T-helper 2 cell treated with Interferon-gamma antibody and Interleukin-4, amounts not matched to agents 5 μg/mL and 100 μg/mL, for 36 hours (primary cell): ENCODE measurements at places on chromosomes 1 and 21.

DNA sequence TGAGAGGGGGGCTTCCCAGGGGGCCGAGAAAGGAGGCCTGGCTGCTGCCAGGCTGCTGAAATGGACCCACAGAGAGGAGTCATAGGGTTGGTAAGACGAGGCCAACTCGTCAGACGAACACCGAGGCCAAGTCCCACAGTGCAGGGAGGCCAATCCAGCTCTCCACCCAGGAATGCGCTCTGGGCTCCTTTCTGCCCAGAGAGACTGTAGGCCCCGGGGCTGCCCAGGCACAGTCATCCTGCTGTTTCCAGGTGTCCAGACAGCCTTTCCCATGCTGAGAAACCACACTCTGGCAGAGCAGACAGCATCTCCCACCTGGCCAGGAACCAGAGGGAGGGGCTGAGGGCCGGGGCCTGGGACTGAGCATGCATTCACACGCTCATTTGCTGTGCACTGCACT, 26.7 kb upstream of the RSPO1 start:
- no peak for DNase-seq

- DNase-seq, result peak; percentile 97
These were observed 10.7 kb downstream of the ENTREP3 start for GRCh38 chr1:155244368-155245162.

GRCh38 chr1:91591175-91591974, 90.7 kb downstream of the CDC7 start:
- DNase-seq, result peak; percentile 23

DNA sequence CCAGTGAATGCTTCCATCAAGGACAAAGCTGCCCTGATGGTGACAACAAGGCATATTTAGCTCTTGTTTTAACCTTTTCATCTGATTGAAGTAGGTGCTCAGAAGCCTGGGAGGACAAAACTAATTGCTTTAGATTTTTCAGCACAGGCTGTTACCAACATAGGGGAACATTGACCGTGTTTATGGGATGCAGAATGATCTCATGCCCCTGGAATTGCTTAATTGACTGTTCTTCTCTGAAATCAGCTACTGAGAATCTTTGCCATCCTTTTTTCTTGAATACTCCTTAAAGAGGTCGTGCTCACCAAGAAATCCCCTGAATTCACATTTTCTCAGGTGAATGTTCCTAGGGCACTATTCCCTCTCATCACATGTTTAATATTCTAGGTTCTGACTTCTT, 95.9 kb upstream of the CCDC190 start:
- no peak for DNase-seq

DNA sequence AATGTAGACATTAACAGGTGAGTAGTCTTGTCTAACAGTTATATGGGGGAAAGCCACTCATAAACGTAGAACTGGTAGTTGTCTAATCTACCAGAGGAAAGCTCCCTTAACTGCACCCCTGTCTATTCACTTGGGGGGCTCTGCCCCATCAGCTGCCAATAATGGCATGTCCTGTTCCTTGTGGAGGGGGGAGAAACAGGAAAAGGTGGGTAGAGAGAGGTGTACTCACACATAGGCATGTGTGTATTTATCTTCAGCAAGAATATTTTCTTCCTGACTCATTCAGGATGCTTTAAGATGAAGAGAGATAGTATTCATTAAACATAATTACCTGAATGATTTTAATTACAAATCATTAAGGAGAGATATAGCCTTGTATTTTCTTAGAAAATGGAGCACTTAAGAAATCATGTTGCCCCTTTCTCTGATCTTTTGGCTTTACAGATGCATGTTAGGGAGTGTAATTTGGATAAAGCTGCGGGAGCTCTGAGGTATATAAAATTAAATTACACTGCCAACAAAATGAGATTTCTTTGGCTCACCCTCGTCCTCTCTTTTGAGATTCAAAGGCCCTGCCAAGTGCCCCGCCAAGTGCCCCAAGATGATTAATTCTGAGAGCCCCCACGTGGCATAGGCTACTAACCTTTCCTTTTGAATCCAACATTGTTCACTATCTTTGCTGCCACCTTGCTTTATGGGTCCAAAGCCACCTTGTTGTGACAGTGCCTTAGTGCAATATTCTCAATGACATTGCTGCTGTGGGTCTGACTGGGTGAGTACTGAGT, 286.3 kb upstream of the LYPLAL1 start:
- DNase-seq, result no peak

GRCh38 chr21:31289702-31290101, 54.4 kb downstream of the TIAM1 start:
- no peak for DNase-seq

DNA sequence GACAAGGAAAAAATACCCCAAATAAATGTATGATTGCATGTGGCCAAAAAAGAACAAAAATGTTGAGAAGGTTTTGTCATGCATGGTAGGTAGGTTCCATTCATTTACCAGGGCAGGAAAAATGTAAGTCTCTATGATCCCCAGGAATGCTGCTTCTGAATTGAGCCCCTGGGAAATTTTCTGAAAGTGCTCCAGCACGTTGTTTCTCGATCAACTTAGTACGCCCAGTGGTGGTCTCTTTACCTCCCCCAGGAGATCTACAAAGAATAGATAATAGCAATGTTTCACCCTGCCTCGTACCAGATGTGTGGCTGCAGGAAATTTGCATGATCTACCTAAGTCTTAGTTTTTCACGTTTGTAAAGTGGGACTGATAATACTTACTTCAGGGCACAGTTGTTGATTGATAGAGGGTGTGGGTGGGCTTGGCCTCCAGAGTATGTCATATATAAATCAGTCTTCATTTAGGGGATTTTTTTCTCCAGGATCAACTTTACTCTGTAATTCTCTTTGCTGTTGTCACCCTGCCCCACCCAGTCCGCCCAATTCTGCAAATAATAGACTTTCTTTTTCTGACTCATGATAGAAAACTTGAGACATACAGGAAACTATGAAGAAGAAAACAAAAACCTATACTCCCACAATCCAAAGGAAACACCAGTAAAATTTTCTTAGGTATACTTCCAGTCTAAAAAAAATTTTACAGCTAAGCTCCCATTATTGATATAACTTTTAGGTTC, 462.0 kb upstream of the RUNX1 start:
- peak; percentile 31 for DNase-seq

- no peak for DNase-seq
These were observed 523.6 kb upstream of the DAB1 start for GRCh38 chr1:57947471-57947870.

DNA sequence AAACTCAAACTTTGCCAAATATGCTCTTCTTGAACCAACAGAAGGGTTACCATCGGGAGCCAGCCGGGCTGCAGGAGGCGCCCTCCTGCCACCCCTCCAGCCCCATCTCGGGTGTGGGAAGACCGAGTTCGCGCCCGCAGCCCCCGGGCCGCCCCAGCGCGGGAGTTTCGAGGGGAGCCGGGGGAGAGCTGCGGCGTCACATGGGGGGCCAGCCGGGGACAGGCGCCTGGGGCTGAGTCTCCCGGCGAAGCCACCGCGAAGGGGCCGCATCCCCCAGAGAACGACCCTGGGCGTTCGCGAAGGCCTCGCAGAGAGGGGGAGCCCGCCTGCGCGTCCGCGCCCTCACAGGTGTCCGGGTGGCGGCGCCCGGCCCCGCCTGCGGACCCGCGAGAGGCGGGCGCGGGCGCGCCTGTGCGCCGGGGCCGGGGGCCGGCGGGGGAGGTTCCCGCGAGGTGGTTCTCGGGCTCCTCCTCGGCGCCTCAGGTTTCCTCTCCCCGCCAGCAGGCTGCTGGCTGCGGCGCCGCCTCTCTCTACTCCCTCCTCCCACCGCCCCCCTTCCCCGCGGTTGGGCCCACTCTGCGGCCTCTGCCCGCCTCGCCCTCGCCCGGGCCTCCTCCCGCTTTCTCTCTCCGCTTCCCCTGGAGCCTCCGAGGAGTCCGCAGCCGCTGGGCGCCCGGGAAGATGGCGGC, at the start of gene RAVER2:
TSS of gene RAVER2 (plus strand) at position 584 of the 689 bp plus-strand sequence. CDS start at position 682, 98 bp downstream.
- DNase-seq, result peak; percentile 45

GRCh38 chr1:60746278-60746791, 336.0 kb upstream of the NFIA start:
- no peak for DNase-seq

GRCh38 chr1:218945050-218945449, 228.6 kb upstream of the LYPLAL1 start:
- DNase-seq, result no peak

- no peak for DNase-seq
These were observed 24.1 kb upstream of the ZNF436 start for GRCh38 chr1:23393706-23394105.

DNA sequence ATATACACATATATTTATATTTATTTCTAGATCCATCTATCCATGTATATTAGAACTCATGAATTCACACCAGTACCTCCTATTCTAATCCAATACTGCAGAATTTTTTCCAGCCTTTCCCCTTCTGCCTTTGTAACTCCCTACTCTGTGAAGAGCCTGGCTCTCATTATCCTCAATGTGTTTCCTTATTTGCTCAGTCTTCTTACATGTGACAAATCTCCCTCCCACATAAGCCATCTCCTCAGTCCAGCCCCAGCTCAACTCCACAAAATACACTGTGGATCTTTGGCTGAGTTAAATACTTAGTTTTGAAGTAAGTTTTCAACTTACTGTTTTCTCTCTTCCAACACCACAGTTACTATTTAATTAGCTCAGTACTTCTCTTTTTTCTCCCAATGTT, 45.7 kb downstream of the ATP5PO start:
- no peak for DNase-seq

DNA sequence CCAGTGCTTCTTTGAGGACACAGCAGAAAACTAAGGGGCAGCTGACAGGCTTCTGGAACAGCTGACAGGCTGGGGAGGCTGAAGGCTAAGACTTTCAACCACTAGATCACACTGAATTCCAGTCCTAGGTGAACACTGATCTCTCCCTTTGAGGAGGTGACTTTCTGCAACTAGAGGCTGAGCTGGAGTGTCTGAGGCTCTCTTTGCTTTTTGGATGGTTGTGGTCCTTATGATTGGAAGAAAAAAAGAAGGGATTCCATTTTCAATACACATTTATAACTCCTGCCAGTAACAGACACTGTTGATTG, 1.4 kb downstream of the IL6R start:
- DNase-seq, result no peak

DNA sequence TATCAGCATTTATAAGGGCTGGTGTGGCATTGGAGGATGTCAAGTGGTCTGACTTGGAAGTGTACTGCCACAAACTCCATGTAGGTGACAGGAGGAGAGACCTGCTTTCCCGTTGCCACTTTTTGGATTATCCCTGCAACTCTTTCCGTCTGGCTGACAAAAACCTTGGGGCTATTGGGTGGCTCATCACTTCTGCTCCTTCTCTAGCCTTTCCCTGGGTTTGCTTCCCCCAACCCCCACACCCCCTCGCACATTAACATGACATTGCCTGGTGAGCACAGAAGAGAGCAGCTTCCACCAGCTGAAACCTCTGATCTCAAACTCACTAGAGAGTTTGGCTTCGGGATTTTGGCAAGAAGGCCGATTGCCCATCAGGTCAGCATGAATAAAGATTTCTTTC, 39.2 kb downstream of the PROX1 start:
- DNase-seq, result no peak

DNA sequence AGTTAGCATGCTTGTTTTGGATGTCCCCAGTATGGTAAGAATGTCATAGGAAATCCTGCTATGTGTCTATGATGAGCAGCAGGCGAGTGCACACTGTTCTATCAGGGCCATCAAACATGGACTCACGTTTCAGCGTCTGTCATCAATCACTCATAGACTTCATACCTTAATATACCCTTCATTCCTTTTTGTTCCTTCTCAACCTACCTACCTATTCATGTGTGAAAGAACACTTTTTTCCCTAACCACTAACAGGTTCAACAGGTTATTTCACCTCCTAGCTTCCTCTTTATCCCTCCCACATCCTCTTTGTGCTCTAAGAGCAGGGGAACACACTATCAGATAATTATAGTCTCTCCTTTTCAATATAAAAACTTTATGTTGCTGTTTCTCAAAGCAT, 300.6 kb downstream of the TM2D1 start:
- no peak for DNase-seq

DNA sequence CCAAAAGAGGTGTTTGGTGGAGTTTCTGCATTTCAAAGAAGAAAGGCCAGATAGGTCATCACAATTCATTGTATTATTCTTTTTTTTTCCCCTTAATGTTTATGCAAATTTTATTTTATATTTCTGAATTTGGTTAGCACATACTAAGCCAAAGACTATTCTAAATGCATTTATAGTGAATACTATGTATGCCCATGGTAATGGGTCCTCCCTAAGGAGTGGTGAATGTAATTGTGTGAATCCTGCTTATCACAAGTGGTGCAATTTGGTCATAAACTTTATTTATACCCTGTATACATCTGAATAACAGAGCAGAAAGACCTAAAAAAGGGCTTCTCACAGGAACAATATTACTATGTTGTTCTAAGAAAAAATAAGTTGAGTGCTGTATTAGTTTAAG, 99.1 kb downstream of the CD247 start:
- DNase-seq, result no peak

GRCh38 chr1:55446351-55446750, 231.2 kb upstream of the USP24 start:
- DNase-seq, result no peak

GRCh38 chr1:66231217-66231616, 302.7 kb upstream of the SGIP1 start:
- no peak for DNase-seq

DNA sequence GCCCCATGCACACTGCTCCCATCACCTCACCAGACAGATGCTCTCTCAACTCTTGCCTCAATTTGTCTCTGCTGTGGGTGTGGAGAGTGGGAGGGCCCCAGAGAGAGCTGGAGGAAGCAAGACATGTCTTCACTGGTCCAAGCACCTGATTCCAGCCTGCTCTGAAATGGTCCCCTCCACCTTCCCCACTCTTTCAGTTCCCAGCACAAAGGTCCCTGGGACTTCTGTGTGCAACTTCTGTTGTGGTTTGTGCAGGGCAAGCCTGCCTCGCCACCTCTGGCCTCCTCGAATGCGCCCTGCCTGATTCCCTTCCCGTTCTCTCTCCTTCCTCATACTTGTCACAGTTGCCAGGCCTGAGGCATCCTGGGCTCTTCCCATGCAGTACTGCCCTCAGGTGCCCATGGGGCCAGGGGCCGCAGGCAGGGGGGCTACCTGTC, 119.3 kb downstream of the SYT2 start:
- no peak for DNase-seq

- DNase-seq, result no peak
These were observed 3.4 kb upstream of the FCRL3 start for GRCh38 chr1:157703981-157704380.
